ENCODE measurements at places on chromosomes 12 and 14.

DNA sequence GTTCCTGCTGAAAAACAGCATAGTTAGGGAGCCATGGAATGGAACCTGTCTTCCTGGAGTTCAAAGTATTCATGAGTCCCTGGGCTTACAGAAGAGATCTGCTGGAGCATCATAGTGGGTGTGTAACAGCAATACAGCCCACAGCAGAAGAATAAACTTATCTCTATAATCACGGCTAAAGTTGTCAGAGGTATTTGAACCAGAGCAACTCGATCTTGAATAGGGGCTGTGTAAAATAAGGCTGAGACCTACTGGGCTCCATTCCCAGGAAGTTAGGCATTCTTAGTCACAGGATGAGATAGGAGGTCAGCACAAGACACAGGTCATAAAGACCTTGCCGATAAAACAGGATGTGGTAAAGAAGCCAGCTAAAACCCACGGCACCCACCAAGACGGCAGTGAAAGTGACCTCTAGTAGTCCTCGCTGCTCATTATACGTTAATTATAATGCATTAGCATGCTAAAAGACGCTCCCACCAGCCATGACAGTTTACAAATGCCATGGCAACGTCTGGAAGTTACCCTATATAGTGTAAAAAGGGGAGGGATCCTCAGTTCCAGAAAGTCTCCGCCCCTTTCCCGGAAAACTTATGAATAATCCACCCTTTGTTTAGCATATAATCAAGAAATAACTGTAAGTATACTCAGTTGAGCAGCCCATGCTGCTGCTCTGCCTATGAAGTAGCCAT lies 223.4 kb downstream of the PCNX1 start:
- DNase-seq = no peak

GRCh38 chr14:68689511-68689910 lies 103.4 kb downstream of the ZFP36L1 start:
- DNase-seq = no peak

GRCh38 chr12:68121143-68121542 lies 38.4 kb downstream of the IFNG start:
- DNase-seq = no peak

GRCh38 chr14:102063808-102064429 lies 22.9 kb downstream of the HSP90AA1 start:
- DNase-seq = no peak

GRCh38 chr14:27672047-27672446 lies 1074.2 kb upstream of the NOVA1 start:
- DNase-seq = no peak

- no peak for DNase-seq
Measured at GRCh38 chr14:104753528-104754212, 723 bp downstream of the SIVA1 start.

- no peak for DNase-seq
Measured at GRCh38 chr12:107780298-107780697, 5.8 kb downstream of the ASCL4 start.

Measured in KG1 (cell line).